ENCODE measurements at places on chromosomes 16 and 17.

- DNase-seq = no peak
Observed at GRCh38 chr16:79535130-79535529, 65.4 kb downstream of the MAF start.

DNA sequence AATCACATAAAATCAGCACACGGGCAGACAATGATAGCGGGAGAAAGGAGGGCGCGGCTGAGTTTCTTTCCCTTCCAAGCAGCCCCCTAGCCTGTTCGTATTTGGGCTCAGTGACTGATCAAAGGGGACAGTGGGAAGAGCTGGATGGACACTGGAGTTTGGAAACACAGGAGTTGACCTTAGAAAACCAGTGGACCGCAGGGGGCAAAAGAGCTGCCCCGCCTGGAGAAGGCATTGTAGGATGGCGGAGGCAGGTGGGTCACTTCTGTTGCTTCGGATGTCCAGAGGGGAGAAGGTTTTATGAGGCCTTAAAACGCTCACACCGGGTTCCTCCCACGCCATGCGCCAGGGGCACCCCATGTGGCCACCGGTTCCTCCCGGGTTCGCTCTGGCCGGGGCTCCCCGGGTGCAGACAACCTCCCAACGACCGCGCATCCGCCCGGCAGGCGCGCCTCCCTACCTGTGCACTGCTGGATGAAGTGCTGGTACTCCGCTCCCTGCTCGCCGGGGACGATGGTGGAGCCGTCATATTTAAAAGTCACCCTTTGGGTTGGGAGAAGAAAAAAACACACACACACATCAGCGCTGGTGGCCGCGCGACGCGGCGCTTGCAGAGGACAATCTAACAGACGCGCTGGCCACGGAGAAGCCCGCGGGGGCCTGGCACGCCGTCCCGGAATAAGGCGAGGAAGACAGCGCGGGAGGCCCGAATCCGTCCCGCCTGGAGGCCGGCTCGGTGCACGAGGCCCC is 662 bp downstream of the COTL1 start:
- no peak for DNase-seq

- no peak for DNase-seq
Observed at GRCh38 chr17:34261568-34262337, 6.7 kb downstream of the CCL2 start.

GRCh38 chr17:10087355-10087754 is 111.1 kb downstream of the GAS7 start:
- DNase-seq = no peak

- DNase-seq = no peak
Observed at GRCh38 chr17:50768346-50768761, 1.0 kb upstream of the ANKRD40CL start.

GRCh38 chr16:63652091-63652490 is 1469.8 kb downstream of the CDH11 start:
- no peak for DNase-seq

DNA sequence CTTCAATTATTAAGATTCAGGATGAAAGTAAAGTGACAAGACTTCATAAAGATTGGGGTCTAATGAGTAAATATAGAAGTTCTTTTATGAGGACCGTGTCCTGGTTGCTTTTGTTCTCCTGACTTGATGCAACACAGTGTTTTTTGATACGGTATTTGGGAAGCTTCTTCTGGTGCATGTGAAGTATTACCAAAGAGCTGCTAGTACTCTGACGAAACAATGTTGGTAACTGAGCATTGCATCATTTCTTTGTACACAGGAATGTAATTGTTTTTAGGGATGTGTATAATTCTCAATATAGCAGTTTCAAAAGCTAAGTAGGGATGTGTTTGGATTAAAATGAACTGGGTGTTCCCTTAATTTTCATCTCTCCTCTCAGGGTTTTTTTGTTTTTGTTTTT is 15.9 kb downstream of the KPNB1 start:
- DNase-seq = no peak

DNA sequence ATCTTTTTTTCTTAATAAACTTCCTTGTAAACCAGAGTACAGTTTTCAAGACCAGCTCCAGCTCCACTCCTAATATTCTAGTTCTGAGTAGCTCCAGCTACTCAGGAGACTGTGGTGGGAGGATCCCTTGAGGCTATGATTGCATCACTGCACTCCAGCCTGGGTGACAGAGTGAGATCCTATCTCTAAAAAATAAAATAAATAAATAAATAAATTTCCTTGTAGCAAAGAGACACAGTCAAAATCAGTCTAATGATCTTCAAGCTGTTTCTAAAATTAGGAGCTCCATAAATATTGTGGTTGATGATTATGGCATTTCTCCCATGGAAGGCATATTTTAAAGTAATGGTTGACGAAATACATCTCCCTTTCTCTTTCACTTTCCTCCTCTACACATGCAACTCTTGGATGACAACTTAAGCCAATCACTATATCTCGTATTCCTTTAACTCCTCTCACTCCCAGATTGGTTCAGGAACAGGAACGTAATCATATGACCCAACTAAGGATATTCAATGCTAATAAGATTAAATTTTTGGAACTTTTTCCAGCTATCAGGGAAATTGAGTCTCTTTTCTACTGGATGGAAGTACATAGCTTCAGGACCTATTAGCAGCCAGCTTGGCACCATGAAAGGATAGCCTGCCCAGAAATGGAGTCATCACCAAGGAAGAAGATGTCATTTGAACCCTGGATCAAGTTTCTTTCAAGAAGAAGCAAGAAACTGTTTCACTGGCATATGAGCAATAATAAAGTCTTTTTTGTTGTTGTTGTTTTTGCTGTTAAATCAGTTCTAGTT is 42.1 kb upstream of the TAOK1 start:
- no peak for DNase-seq

GRCh38 chr16:85461814-85462713 is 151.1 kb upstream of the GSE1 start:
- peak; percentile 57 for DNase-seq
